ENCODE measurements at places on chromosomes 11 and 22. TPM values are rescaled to one million over a fixed set of nuclear protein-coding genes. Genes with fewer than 3 reads are reported as not detected.

ADAMTS8 gene
- not detected for total RNA-seq

TRIM49 gene
- total RNA-seq, result not detected

TBX10 gene
- not detected for total RNA-seq

CARD16 gene
- total RNA-seq, result 73.9 TPM

MMP7 gene
- total RNA-seq, result not detected

LDLRAD3 gene
- total RNA-seq, result not detected

E2F8 gene
- total RNA-seq, result 44.4 TPM

SLC22A25 gene
- not detected for total RNA-seq

SMC1B gene
- 2.1 TPM for total RNA-seq

Data from activated CD8-positive, alpha-beta T cell treated with anti-CD3 and anti-CD28 coated beads, Interleukin-2, amount 10 ng/mL, durations not matched to agents 7 days and 5 days (primary cell).